ENCODE measurements at places on chromosomes 12 and 14.

DNA sequence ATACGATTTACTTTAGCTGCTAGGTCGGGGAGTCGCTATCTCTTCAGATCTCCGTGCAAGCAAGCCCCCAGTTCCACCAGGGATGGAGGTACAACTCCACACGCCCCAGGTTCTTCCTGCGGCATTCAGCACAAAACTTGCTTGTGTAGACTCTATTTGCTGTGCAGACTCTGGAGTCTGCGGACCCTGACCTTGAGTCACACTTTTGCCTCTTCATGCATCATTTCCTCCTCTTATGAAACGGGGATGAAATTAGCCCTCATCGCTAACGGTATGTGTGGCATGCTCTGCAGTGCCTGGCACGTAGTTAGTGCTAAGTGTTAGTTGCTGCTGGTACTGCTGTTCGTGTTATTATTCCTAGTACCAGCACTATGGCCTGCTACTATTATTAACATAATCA, 84.4 kb downstream of the TMEM132D start:
- no peak for DNase-seq

DNA sequence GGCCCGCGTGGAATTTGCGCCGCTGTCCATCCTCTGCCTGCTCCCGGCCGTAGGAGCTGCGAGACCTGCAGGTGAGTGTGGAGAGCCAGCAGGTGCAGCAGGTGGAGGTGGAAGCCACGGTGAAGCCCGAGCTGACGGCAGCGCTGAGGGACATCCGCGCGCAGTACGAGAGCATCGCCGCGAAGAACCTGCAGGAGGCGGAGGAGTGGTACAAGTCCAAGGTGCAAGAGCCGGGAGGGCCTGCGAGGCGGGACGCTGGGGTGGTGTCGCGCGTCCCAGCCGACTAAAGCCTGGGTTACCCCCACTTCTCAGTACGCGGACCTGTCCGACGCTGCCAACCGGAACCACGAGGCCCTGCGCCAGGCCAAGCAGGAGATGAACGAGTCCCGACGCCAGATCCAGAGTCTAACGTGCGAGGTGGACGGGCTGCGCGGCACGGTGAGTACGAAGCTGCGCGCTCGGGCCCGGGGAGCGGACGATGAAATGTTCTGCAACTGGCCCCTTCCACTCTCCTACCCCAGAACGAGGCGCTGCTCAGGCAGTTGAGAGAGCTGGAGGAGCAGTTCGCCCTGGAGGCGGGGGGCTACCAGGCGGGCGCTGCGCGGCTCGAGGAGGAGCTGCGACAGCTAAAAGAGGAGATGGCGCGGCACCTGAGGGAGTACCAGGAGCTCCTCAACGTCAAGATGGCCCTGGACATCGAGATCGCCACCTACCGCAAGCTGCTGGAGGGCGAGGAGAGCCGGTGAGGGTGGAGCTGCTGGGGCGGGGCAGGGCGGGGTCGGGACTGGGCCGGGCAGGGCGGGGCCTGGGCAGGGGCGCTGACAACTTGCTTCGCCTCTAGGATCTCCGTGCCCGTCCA, 2.1 kb downstream of the PRPH start:
- DNase-seq, result no peak

DNA sequence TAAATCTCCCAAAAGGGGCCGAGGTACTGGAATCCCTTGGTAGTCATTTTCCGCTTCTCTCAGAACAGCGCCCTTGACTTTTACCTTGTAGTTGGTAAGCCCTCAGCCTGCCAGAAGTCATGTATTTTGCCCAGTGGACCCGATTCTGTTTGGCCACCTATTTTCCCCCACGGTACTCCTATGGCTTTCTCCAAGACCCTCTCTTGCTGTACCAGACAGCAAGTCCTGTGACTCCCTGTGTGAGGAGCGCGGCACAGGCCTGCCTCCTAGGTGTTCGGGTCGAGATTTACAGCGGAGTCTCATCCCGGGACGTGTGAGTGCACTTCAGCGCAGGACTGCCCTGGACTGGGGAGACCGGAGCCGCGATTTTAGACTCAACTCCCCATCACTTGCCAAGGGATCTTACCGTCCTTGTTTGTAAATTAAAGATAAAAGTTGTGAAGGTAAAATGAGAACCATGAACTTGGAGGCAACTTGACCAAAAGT, 1.1 kb upstream of the MBD6 start:
- no peak for DNase-seq

DNA sequence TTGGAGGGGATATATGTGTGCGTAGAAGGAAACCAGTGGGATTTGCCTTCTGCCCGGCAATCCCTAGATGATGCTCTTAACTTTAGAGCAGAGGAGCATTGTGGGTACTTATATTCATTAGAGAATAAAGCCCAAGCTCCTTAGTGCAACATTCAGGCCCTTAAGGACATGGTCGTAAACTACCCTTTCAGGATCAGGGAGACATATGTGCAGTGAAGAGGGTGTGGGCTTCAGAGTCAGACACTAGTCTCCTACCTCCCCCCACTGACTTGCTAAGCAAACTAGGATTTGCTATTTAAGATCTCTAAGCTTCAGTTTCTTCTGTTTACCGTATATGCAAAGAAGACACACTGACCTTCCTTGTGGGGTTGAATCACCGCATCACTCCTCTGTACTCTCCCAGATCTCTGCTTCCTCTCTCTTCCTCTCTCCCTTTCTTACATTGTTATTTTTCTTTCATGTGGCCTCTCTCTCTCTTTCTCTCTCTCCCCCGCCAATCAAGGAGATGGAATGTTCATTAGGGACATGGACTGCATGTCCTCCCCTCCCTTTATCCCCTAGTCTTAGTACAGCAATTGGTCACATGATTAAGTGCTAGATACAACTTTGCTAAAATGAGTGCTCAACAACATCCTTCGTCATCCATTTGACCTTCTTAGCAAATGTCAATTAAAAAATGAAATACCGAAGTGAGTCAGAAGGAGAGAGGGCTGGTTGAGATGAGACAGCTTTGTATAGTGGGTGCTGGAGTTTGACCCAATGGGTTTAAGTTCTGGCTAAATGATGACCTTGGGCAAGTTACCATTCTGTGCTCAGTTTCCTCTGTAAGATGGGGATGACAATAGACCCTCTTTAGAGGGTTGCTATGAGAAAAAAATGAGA, 91.7 kb downstream of the TMX1 start:
- no peak for DNase-seq

DNA sequence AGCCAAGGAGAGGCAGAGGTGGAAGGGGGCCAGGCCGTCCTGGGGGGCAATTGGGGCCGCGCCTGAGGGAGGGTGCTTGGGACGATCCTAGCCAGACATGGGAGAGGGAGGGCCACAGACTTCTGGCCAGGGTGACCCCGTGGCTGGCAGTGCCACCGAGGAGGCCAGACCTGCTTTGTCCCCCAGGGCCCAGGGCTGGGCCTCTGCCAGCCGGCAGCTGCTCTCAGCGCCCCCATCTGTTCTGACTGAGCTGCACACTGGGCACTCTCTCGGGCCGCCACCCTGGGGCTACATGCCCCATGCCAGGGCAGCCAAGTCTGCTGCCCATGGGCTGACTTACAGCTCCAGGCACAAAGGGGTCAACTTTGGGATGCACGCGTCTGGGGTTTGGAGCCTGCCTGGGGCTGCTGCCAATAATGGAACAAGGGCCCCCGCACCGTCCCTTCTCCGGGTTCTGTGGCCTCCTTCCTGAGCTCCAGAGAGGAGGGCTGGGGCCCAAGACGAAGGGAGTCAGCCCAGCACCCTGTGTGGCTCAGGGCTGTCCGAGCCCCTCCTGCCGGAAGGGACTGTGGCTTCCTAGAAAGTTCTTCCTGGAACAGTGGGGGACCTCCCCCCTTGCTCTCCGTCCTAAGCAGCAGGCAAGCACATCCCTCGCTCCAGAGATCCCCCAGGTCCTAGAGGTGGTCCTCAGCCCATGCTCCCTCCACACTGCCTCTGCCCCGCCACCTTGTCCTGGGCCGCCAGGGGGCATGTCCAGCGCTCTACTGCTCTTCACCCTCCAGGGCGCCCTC, 1.1 kb downstream of the ADSS1 start:
- DNase-seq, result no peak

DNA sequence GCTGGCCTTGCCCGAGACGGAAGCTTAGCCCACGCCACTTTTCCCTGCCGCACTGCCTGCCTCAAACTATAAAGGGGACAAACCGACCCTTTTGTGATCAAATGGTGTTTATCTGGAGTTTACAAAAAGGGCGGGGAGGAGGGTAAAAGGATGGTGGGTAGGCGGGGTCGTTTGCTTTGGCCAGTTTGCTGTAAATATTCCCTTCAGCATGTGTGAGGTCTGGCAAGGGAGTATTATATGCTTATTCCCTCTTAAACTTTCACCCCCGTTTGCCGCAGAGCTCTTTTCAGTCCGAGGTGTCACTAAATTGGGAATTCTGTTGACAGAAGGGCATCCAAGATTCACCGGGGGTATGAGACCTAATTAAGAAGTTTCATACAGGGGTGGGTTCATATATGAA, 3.8 kb upstream of the TBX3 start:
- DNase-seq, result no peak

DNA sequence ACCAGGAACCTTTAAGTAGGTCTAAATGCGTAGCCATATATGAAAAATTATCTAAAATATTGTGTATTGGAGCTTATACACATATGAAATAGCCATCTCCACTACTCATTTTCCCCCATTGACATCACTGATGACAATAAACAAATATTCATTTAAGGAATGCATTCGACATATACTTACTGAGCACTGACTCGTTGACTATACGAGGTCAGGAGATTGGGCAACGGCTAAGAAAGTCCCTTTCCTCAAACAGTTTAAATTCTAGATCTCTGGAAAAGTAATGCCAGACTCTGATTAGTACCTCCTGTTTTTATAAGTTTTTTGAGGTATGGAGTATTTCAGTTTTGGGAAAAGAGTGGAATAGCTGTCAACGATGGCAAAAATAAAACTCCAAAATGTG, 139.4 kb upstream of the DIO2 start:
- no peak for DNase-seq

DNA sequence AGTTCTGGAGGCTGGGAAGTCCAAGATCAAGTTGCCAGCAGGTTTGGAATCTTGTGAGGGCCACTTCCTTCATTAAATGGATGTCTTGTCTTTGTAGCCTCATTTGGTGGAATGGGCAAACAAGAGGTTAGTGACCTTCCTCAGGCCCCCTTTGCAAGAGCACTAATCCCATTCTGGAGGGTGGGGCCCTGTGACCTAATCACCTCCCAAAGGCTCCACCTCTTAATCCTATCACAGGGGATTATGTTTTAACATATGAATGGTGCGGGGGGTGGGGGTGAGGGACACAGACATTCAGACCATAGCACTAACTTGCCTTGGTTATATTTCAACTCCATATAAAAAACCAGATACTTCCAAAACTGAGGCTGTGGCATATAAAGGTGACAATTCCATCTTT, 59.9 kb upstream of the PPP4R3A start:
- no peak for DNase-seq

- no peak for DNase-seq
Observed at GRCh38 chr12:26863515-26863914, 30.5 kb upstream of the ITPR2 start.

DNA sequence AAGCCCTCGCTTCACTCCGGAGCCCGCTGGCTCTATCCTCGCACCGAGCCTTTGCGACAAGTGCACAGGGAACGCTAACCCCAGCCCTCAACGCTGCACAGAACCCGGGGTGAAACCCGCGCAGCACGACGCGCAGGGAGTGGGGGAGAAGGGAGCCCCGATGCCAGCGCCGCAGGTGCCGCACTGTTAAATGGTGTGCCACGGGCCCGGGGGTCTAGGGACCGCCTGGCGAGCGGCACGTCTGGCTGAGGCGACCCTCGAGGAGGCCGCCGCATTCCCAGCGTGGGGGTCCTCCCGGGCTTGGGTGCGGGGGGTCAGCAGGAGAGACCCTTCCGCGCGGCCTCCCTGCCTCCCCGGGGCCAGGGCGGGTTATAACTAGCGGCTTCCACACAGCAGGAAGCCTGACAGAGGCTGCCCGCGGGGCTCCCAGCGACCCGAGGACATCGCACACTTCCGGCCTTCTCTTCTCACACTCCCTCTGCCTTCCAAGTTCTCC, 23.8 kb upstream of the LRTM2 start:
- no peak for DNase-seq
